Omental fat pad (tissue), 4 donors: ENCODE measurements at places on chromosomes 3 and 15.

GRCh38 chr3:170062769-170063168 is 25.0 kb downstream of the GPR160 start:
- no peak for DNase-seq

- DNase-seq = no peak
Measured at GRCh38 chr3:42708611-42709151, 6.1 kb upstream of the HHATL start.

GRCh38 chr15:66803182-66803729 is 101.2 kb downstream of the SMAD6 start:
- peak; percentile 69 for DNase-seq

DNA sequence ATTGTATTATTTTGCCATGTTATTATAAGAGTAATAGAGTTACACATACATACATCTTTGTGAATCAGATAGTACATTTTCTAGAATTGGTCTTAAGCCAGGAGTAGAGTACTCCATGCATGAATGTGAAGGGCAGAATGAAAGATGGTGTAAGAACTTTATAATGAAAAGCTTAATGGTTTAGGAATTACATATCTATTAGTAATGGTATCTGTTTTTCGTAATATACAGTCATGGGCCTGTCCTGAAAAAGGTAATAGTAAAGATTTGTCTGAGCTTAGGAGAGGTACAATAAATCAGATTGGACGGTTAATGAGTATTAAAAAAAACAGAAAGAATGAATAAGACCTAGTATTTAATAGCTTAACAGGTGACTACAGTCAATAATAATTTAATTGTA is 118.2 kb upstream of the PRTG start:
- DNase-seq = no peak

DNA sequence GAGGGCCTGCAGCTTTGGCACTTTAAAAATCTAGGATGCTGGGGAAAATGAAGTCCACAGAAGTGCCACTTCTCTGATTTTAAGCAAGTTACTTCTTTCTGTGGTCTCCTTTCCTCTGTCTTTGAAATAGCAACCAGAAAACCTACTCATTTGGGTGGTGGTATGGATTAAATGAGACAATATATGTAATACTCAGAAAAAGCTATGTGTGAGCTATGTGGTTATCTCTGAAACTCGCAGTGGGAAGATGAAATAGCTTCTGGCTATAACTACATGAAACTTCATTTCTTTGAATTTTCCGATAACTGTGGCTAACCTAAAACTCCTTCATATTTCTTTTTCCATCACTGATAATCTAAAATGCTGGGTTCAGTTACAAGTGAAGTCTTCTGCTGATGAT is 368.9 kb downstream of the CLSTN2 start:
- DNase-seq = no peak

DNA sequence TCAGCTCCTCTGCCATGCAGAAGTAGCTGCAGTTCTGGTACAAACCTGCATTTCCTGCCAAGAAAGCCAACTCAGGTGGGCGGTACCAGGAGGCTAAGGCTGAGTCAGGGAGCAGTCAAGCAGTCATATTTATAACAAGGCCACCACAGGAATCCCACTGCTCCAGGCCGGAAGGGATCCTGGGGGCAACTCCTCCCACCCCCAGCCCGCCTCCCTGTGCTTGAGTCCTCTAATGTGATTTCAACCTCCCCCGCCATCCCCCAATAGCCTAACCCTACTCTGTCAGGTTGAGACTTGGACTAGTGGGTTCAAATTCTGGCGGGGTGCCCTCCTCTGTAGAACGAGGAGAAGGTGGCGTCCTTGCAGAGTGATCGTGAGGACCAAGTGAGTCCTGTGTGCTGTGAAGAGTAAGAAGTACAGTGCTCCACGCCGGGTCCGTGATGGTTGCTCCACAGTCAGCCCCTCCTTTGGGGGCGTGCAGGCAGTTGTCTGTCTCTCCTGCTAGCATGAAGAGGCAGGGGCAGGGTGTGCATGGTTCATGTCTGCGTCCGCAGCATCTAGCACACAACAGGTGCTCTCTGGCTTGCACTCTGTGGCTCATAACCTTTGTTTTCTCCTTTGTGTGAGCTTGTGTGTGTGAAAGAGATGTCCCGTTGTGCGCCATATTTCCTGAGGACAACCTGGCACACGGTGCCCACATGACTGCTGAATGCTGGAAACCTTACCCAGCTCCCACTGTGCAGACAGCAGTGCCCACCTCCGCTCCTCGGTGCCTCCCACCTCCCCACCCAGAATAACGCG is 78.3 kb downstream of the SMAD6 start:
- no peak for DNase-seq

- no peak for DNase-seq
Measured at GRCh38 chr3:124773351-124774326, 43.4 kb downstream of the UMPS start.

DNA sequence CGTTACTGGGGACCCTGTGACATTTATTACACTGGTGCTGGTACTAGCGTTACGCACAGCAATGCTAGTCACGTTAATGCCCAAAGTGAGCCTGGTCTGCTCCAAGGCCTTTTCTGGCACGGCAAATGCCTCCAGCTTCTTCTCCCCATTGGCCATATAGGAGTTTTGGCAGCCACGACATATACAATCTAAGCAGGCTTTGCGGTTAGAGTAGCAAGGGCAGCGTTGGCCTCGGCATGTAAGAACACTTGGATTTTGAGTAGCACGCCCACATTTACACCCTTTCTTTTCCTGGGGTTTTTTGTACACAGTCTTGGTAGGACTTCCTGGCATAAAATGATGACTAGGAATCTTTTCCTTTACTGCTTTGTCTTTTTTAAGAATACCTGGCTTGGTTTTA is 44.9 kb downstream of the MSL2 start:
- DNase-seq = no peak

DNA sequence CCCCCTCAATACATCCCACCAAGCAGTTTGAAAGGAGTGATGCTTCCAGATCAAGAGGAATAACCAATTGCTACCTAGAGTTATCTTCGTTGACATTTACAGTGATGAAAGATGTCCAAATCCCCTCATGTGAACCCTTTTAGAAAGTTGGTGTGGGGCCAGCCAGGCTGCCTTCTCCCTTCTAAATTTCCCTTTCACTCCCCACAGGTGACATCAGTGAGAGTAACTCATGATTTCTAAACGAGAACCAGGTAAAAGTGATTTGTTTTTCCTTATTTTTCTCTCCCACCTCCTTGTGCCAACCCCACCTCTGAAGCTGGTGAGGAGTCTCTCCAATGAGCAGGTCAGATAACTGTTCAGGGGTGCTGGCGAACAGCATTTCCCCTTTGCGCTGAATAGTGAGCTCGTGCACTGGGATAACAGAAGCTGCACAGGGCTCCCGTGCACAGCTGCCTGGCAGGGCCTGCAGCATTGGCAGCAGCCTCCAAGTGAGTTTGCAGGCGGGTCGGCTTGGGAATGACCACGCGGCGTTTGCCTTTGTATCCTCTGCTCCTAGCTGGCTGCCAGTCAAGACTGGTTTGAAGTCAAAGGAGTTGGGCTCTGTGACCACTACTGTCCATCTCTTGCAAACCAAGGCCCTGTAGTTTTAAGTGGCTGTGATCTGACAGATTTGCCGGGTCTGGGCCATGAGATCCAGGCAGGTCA is 70.2 kb upstream of the CORO2B start:
- no peak for DNase-seq

DNA sequence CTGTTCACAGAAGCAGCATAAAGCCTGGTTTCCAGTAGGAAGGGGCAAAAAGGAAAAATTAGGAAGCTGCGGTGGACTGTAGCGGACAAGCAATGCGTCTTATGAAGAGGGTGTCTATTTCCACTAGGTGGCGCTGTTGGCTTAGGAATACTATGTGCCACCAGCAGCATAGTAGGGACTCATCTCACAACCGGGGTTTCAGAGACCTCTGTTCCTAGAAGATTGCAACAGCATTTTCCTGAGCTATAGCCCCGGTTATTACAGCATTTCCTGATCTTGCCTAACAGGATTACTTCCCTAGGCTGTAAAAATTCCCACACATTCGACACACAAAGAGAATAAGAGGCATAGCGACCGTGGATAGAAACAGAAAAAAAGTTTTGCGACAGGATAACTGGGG is 683.0 kb downstream of the TBL1XR1 start:
- DNase-seq = no peak

DNA sequence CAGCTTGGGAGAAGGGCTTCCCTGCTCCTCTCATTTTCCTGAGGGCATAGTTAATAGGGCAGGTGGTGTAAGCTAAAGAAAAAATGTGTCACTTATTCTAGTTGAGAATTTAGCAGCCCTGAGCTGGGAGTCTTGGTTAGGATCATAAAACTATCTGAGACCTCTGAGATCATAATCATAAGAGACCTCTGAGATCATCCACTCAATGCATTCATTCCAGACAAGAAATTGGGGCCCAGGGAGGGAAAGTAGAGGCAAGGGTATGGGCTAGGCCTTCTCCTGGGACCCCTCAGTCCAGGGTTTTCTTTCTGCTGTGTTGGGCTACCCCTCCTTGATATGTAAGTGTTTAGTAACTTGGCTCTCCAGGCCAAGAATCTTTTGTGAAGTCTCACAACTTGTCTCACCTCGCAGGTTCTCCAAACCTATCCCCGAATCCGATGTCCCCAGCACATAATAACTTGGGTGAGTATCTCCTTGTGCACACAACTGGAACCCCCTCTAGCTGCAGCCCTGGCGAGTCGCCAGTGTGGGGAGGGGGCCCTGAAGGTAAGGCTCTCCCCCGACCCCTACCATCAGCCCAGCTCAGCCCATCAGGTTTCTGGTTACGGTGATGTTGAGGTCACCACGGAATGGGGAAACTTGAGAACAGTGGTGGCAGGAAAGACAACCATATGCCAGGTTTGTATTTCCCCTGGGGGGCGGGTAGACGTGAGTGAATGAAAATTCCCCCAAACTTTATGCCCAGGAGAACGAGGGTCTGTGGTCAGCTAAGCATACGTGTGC is 84.1 kb downstream of the AAGAB start:
- DNase-seq = no peak
